Effector CD8-positive, alpha-beta T cell (primary cell): ENCODE measurements at places on chromosomes 12 and 14.
A peak's percentile ranks its signal among the peaks of the same experiment; 100 is the strongest.

DNA sequence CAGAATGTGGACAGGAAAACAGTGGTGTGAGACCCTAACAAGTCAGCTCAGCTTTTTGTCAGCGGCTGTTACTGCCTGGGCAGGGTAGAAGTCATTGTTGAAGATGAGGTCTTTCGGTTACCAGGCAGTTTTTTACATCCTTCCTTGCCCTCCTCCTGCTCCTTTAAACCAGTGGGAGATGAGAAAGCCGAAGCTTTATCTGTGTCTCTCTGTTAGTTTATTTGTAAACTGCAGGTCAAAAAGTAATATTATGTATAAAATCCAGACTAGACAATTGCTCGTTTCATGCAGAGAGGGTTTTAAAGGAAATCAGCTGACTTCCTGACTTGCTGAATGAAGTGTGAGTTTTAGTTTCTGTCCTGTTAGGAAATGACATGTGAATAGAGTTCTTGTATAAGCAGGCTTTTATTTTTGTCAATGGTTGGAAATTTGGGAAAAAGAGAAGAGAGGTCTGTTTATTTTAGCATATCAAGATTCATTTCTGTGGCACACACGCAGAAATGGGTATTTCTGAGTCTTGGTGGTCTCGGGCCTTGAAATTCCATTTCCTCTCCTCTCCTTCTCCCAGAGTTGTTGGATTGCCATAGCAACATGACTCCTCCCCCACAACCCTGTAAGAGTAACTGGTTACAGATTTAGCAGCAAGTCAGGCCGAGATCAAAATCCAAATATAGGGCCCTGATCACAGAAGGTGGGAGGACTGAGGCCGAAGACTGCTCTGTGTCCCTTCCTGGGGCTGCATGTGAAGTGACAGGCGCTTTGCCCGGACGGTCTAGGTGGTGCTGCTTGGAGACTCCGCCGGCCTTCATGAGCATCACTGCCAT is 60.8 kb downstream of the SAMD4A start:
- no peak for DNase-seq

- DNase-seq, result no peak
Measured at GRCh38 chr12:64670019-64670418, 59.7 kb downstream of the RASSF3 start.

- no peak for DNase-seq
Measured at GRCh38 chr14:69648480-69649451, 37.4 kb downstream of the SUSD6 start.

- no peak for DNase-seq
Measured at GRCh38 chr12:66156654-66157053, 13.1 kb downstream of the TMBIM4 start.

DNA sequence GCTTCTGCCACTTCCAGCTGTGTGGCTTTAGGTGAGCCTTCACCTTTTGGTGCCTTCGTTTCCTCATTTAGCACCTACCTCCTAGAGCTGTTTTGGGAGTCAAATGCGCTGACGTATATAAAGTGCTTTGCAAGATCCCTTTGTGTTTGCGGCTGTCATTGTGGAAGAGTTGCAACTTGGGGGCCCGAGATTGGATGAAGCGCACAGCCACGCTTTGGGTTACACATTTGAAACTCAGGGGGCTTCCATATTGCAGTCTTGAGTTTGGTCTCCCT is 636 bp upstream of the ARL6IP4 start:
- DNase-seq, result no peak

- DNase-seq, result no peak
Measured at GRCh38 chr12:118908811-118909210, 72.5 kb upstream of the SRRM4 start.

DNA sequence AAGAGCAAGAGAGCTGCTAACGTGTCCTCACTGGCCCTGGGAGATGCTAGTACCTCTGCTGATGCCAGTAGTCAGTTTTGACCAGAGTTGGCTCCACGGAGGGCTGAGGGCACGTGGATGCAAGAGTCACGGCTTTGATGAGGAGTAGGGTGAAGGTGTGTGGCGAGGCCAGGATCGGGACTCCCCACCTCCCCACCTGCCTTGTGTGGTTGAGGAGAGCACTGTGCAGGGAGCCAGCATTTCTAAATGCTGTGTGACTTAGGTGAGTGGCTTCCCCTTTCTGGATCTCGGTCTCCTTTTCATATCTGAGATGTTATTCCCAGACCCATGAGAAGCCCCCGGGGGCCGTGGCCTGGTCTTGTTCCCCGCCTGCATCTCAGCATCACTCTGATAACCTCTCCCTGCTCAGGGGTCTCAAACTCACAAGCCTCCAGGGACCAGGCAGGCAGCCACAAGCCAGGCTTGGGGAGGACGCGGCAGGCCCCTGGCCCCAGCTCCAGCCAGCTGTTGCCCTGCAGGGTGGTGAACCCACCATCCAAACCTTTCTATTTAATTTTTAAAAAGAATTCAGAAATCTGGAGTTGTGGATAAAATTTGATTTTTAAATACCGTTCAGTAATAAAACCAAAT is 32.1 kb downstream of the MVK start:
- no peak for DNase-seq

GRCh38 chr14:88227693-88228092 is 95.4 kb downstream of the KCNK10 start:
- no peak for DNase-seq

GRCh38 chr12:28885928-28886327 is 263.1 kb upstream of the FAR2 start:
- no peak for DNase-seq

- no peak for DNase-seq
Measured at GRCh38 chr12:98701166-98701565, 56.1 kb downstream of the APAF1 start.

GRCh38 chr12:28771968-28772367 is 377.1 kb upstream of the FAR2 start:
- no peak for DNase-seq

GRCh38 chr12:59808317-59808910 is 212.6 kb downstream of the SLC16A7 start:
- no peak for DNase-seq

- DNase-seq, result no peak
Measured at GRCh38 chr12:123089631-123090353, 61.1 kb downstream of the PITPNM2 start.

- peak; percentile 44 for DNase-seq
Measured at GRCh38 chr12:6230321-6231110, 30.3 kb downstream of the CD9 start.
